ENCODE measurements at places on chromosomes 12 and 14.

DNA sequence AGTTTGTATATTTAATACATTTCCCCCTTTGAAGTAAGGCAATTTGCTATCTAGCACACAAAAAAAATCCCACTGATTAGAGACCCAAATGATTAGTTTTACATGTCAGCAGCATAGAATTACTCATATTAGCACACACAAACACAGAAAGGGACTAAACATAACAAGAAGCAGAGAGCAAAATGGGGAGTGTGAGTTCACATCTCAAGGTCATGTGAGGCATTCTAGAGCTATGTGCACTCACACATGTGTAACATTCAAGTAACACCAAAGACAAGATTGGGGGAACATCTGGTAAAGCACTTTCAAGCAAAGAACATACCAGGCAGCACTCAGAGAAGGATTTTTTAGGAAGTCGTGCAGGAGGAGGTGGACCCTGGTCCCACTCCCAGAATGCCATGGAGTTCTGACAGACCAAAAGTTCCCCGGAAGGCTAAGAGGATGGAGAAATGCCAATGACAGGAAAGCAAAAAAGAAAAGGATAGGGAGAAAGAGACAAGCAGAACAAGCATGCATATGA, 105.8 kb upstream of the SINHCAF start:
- DNase-seq: no peak

GRCh38 chr14:100731011-100731670, 4.4 kb downstream of the DLK1 start:
- no peak for DNase-seq

- DNase-seq: no peak
Measured at GRCh38 chr12:16189849-16190248, 87.6 kb downstream of the SLC15A5 start.

- no peak for DNase-seq
Measured at GRCh38 chr12:52925717-52926595, 21.1 kb upstream of the KRT8 start.

GRCh38 chr12:14841761-14842160, 1.6 kb downstream of the ART4 start:
- DNase-seq: no peak
